H1 (cell line): ENCODE measurements at places on chromosomes 4 and X.

GRCh38 chrX:141176586-141177451, at the start of gene LDOC1:
Gene LDOC1 (minus strand): TSS chrX:141177129. CDS start chrX:141177021, 108 bp downstream.
- DNase-seq = peak; percentile 86

- DNase-seq = no peak
Observed at GRCh38 chr4:77120886-77121508, 36.0 kb upstream of the CCNG2 start.

- DNase-seq = no peak
Observed at GRCh38 chr4:55303760-55304165, 42.3 kb upstream of the SRD5A3 start.

- DNase-seq = no peak
Observed at GRCh38 chrX:151793886-151794285, 59.3 kb downstream of the CNGA2 start.

DNA sequence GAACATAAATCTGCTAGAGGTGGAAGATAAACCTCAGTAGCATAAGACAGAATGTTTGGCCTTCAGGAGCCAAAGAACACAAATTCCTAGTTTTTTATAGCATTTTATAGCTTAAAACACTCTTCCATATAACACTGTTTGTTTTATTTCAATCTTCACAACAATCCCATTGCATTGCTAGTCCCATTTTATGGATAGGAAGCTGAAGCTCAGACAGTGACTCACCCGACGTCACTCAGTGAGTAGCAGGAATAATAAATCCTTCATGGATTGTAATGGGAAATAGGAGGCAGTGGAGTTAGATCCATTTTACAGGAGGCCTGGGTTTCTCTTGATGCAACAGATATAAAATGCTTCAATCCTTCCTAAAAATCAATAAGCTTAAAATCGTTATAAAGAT, 217.5 kb downstream of the RAB28 start:
- DNase-seq = no peak
